ENCODE measurements at places on chromosomes 16 and 17.
A peak's percentile ranks its signal among the peaks of the same experiment; 100 is the strongest.

DNA sequence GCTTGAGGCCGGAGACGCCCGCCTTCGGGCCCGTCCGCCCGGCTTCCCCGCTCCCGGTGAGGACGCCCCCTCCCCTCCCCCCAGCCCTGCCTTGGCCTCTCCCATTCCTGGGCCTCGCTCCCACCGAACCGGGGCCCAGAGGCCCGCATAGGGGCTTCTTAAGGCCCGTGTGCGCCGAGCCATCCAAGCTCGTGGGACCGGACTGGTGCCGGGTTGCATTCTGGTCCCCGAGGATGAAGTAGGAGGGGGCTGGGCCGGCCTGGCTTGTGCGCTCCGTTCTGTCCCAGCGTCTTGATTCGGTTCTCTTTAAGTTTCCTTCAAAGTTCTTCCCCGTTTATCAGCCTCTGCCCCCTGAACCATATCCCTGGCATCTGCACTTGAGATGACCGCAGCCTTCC is 488 bp downstream of the SENP3 start:
- DNase-seq, result no peak

DNA sequence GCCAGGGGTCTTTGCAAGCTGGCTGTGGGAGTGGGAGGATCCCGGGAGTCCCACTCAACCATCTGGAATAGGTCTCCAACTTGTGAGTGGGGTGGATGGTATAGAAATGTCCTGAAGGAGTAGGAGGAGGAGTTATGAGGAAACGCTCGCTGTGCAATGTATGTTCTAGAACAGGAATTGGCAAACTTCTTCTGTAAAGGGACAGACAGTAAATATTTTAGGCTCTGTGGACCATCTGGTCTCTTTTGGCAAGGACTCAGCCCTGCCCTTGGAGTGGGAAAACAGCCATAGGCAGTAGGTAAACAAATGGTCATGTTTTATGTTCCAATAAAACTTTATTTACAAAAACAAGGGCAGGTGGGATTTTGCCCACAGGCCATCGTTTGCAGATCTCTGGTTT is 149.2 kb downstream of the NPIPB5 start:
- no peak for DNase-seq

GRCh38 chr16:2742323-2743006 is 10.0 kb upstream of the SRRM2 start:
- no peak for DNase-seq

- DNase-seq, result peak; percentile 52
These were observed 3.9 kb downstream of the HS3ST3A1 start for GRCh38 chr17:13597723-13598347.

DNA sequence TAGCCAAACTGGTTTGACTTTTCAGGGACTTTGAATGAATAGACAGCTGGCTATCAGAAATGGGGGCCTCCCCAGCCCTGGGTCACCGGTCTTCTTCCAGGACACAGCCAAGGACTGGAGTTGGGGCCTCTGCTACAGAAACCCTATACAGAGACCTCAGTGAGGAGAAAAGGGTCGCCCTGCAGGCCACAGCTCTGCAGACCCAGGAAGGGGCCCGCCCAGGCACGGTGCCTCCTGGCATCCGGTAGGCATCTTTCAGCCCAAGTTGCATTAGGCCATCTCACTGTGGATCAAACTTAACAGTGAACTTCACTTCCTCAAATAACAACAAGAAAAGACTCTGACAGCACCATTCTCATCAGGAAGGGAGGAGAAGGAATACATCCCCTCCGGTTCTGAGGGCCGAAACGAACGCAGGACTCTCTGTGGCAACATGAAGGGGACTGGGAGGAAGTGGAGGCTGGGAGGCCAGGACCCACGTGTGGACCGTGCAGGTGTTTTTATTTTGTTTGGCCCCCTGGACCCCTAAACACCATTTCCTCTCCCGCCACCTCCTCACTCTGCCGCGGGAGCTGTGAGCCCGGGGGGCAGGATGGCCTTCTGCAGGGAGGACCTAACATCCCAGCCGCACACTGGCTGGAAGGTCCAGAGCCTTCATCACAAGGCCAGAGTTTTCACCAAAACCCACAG is 7.2 kb downstream of the SLC38A10 start:
- no peak for DNase-seq

- no peak for DNase-seq
These were observed 158.4 kb downstream of the KCNJ2 start for GRCh38 chr17:70327723-70328122.

- DNase-seq, result no peak
These were observed 55.8 kb upstream of the GSE1 start for GRCh38 chr16:85557083-85557970.

GRCh38 chr16:49617016-49617629 is 238.8 kb downstream of the ZNF423 start:
- no peak for DNase-seq

DNA sequence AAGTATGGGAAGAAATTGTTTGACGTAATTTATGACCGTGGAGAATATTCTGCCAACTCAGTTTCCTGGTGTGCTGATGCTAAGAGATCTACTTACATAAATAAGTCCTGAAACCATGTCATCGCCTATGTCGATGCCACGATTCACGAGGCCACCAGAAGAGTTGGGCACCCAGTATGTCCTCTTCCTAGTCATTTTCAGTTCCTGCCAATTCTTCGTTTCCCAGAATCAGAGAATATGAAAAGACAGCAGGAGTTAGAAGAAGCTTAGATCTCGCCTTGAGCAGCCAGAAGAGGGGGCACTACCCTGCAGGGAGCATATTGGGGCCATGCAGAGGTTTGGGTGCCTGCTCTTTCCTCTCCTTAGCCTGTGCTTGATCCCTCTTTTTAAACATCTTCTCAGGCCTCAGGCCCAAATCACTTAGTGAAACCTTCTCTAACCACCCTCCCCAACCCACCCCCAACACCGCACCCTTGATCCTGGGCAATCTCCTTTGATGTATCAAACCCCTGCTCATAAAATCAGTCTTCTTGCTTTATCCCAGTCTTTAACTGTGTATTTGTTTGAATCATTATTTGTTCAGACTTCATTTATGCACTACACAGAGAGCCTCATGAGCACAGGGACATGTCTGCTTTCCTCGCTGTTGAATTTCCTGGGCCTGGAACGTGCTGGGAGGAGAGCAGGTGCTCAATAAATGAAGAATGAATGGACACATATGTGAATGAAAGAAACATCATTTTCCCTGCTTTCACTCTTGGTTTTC is 12.2 kb upstream of the LONP2 start:
- DNase-seq, result no peak

DNA sequence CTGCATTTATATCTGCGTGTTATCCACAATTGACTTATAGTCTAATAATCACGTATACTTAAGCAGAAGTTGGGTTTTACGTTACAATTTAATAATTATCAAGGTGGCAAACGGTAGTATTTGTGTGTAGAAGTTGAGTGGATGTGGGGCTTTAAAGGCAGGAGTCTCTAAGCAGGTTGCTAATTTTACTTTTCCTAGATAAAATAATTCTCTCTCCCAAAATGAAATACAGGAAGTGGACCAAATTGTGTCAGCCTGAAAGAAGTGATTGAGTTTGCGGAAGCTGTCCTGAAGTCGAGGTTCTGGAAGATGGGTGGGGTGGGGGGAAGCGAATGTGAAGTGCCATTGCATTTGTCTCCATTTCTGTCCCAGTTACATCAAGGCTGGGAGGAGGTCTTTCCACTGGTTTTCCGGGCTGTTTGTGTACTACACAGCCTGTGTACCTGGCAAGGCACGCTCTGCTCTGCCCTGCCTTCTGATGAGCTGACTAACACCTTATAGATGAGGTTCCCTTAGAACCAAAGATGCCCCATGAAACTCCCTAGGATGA is 385.1 kb downstream of the WWOX start:
- DNase-seq, result no peak

DNA sequence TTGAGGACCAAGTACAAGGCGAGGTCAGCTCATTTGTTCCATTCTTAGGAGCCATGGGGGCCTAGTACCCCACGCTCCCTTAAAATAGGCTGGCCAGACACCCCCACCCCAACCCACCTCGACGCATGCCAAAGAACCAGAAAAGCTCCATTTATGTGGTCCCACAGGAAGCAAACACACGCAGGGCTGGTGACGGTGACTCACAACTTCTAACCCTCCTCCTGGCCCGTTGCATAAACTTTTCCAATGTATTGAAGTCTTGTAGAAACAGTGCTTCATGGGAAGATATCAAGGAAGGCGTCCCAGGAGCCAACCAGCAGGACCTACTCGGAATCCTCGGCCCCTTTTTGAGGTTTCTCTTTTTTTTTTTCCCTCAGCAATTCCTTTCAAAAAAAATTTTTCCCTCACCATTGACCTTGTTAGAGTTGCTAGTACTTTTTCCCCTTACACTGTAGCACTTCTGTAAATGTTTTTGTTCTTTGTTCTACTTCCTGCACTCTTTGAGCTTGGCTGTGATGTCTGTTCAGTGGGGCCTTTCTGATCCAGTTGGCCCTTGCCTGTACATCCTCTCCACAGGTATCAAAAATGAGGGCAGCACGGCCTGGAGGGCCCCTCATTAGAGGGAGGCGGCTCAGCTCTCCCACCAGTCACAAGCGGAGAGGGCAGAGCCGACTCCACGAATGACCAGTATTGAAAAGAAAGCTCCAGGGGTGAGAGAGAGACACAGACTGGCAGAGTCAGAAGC is 208.3 kb downstream of the RGS9 start:
- DNase-seq, result no peak

GRCh38 chr17:62140836-62141235 is 75.8 kb upstream of the MED13 start:
- DNase-seq, result no peak

- no peak for DNase-seq
These were observed 54.4 kb upstream of the PABPN1L start for GRCh38 chr16:88920618-88921590.

DNA sequence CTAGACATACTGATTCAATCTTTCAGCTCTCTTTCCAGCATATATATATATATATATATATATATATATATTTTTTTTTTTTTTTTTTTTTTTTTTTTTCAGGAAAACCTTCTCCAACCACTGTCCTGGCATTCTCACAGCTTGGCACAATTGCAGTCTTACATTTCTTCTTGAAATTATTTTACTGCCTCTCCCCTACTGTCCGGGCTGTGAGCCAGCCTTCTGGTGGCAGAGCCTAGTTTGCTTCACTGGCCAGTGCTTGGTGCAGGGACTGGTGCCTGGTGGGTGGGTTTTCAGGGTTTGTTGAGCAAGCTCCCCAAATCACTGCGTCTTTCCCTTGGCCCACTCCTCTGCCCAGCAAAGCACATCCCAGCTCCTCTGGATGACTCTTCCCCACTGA is 28.5 kb downstream of the PRSS54 start:
- DNase-seq, result no peak

GRCh38 chr17:41476866-41477815 is 3.8 kb downstream of the KRT35 start:
- DNase-seq, result no peak

GRCh38 chr17:81672504-81672903 is 6.0 kb downstream of the CCDC137 start:
- no peak for DNase-seq

- no peak for DNase-seq
These were observed 18.5 kb upstream of the ZFHX3 start for GRCh38 chr16:73066331-73066926.

DNA sequence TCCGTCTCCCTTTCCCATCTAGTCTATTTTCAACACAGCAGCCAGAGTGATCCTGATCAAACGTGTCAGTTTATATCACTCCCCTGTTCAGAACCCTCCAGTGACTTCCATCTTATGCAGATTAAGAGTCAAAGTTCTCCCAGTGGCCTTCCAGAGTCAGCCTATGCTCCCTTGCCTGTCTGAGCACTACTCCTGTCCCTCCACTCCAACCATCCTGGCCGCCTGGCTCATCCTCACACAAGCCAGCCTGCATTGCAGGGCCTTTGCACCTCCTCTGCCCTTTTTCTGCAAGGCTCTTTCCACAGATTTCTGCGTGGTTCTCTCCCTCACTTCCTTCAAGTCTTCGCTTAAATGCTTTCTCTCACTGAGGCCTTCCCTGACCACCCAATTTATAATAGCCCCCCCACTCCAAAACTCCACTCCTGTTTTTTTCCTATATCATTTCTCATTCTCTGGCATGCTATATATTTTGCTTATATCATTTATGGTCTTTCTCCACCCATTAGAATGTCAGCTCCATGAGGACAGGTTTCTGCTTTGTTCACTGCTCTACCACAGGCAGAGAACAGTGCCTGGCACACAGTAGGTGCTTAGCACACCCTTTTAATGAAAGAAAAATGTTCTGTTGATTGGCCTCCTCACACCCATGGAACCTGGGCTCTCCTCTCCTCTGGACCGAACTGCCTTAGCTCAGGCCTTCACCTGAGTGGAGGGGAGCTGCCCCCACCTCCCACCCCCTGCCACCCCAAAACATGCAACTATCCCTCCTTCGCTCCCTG is 9.3 kb downstream of the SAMD14 start:
- no peak for DNase-seq

GRCh38 chr17:82837586-82838320 is 2.1 kb downstream of the ZNF750 start:
- DNase-seq, result no peak

DNA sequence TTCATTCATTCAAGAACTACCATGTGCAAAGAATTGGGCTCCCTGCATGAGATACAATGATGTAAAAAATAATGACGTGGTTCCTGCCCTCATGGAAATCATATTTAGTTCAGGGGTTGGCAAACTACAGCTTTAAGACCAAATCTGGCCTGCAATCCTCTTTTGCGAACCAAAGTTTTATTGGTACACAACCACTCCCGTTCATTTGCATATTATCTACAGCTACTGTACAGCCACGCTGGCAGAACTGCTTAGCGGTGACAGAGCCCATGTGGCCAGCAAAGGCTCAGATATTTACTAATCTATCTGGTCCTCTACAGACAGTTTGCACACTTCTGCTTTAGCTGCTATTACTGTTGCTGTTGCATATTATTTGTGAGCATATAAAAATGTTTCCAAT is 167.7 kb downstream of the XYLT1 start:
- DNase-seq, result no peak

- no peak for DNase-seq
These were observed 10.8 kb downstream of the TAX1BP3 start for GRCh38 chr17:3657588-3657869.

GRCh38 chr16:82236415-82236814 is 66.4 kb upstream of the MPHOSPH6 start:
- DNase-seq, result no peak

DNA sequence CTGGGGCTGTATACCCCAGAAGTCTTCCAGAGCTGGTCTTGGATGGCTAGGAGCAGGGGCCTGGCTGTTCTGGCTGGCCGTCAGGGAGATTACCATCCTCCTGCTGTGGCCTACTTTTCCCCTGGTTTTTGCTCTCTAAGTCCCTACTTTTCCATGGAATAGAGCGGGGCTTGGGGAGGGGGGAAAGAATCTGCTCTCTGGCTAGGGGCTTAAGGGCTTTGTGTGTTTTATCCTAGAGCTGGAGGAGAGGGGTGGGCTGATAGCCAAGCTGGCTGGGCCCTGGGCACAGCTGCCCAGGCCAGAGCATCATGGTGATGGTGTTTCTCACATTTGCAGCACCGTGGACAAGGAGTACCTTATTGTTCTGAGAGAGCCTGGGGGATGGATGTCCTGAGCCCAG is 3.6 kb downstream of the NRN1L start:
- DNase-seq, result no peak
